Effector memory CD4-positive, alpha-beta T cell (primary cell): ENCODE measurements at places on chromosomes 12 and 14.

DNA sequence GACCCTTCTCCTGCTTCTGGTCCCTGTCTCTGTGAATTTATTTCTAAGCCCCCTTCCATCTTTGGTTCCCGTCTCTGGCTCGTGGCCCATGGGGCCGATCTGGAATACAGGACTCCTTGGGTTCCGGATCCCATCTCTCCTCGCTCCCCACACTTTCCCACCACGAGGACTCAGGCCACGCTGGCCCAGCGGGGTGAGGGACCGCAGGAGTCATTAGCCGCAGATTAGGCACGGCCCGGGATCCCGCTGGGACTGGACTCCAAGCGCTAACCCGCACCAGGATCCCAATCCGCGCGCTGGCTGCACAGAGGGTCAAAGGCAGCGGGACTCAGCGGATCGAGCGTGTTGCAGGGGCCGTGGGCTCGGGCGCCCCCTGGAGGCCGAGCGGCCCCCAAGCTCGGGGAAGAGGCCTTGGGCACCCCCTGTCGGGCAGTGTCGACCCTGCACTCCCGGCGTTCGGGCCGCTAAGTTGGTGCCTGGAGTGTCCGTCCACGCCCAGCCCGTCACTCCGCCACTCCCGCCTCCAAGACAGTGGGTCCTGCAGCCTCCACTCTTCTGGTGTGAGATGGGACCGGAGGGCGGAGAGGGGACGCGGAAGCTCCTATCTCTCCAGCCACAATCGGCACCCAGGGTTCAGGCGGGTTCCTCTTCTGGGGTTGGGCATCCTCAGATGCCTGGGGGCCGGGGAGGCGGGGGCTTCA is 9.5 kb downstream of the SHMT2 start:
- peak; percentile 69 for DNase-seq

GRCh38 chr12:7555752-7556151 is 52.2 kb upstream of the CD163 start:
- no peak for DNase-seq

- no peak for DNase-seq
These were observed 736.8 kb upstream of the USP15 start for GRCh38 chr12:61523276-61523992.

DNA sequence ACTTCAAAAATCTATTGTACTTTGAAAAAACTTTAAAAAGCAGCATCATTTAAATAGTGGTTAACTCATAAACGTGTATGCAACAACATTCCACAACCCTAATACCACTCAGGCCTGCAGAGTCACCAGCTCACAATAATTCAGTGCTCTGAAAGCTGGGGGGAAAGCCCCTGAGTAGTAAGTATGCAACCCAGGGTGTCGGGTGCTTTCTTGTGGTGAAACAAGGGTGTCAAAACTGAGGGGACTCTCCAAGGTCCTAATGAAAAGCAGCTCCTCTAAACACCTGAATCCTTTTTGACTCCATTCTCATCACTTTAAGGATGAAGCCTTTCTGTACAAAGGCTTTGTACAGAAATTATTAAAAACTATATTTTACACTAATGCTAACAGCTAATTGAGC is 33.7 kb downstream of the FGFR1OP2 start:
- peak; percentile 45 for DNase-seq

DNA sequence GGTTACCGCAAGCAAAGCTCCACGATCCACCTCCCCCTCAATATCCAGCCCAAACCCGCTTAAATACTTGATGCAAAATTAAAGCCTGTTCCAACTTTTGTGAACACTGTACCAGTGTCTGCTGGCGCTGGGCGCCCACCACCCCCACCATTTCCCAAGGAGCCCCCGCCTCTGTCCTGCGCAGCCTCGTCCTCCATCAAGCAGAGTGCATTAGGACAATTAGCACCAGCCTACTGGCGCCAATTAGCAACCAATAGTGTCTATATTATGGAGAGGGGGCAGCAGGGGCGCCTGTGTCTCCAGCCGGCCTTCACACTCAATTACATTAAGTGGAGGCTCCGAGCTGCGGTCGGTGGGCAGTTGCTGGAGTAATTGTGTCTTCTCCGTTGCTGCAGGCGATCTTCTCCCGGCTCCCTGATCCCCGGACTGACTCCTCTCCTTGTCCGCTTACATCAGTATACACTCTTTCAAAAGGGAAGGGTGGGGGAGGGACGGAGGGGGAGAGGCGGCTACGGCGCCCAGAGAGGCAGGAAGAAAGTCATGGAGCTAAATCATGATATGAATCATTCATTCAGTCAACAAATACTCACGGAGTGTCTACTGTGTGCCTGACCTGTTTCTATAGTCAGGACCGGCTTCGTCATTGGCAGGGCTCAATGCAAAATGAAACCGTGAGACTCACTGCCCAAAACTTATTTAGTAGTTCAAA is 707.3 kb downstream of the MED13L start:
- no peak for DNase-seq

- DNase-seq = no peak
These were observed 10.4 kb upstream of the OSBPL8 start for GRCh38 chr12:76569685-76570604.

DNA sequence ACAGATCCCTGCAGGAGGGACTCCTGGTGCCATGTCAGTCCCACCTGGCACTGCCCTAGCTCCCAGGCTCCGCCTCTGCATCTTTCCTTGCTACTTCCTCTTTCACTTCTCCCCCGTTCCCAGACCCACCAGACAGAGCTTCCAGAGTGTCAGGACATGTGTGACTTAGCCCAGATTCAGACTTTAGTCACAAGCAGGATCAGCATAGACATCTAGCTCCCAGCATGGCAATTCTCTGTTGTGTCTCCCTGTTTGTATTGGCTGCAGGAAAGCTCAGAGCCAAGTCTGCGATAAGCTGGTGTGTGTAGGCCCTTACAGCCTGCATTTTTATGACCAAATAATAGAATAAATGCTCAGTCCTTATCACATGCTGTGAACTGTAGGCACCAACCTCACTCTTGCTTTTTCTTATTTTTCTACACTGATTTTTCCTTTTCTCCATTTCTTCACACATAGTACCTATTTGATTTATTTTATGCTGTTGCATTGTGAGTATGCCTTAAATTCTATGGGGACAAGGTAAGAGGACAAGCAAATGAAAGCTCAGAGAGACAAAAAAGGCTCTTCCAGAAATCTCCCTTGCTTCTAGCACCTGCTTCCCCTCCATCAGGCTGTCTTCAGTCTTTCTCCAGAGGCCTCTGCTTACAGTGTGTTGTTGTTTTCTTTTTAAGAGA is 5.9 kb downstream of the DHRS2 start:
- no peak for DNase-seq

DNA sequence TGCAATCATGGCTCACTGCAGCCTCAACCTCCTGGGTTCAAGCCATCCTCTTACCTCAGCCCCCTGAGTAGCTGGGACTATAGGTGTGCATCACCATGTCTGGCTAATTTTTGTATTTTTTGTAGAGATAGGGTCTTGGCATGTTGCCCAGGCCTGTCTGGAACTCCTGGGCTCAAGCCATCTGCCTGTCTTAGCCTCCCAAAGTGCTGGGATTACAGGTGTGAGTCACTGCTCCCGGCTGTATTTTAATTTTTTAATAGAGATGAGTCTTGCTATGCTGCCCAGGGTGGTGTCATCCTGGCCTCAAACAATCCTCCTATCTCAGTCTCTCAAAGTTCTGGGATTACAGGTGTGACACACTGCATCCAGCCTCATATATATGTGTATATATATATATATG is 31.7 kb upstream of the GPRC5A start:
- no peak for DNase-seq

- DNase-seq = no peak
These were observed 89.9 kb downstream of the TBX5 start for GRCh38 chr12:114316076-114316475.
